Liver (tissue), 10 donors: ENCODE measurements at places on chromosomes 3 and 15. TPM values are rescaled to one million over a fixed set of nuclear protein-coding genes. Genes with fewer than 3 reads are reported as not detected.

The SLCO3A1 gene
- 2.4 TPM for total RNA-seq

The C2CD4A gene
- total RNA-seq = not detected

The SLC51B gene
- 0.25 TPM for total RNA-seq

The ZNF502 gene
- 2.1 TPM for total RNA-seq

The PLCH1 gene
- 1.0 TPM for total RNA-seq

The SCN5A gene
- total RNA-seq = 0.14 TPM

The P3H2 gene
- total RNA-seq = 6.9 TPM

The SNAP23 gene
- 31.3 TPM for total RNA-seq

The CYP8B1 gene
- 21.2 TPM for total RNA-seq

The C3orf20 gene
- 0.08 TPM for total RNA-seq

The ANKRD63 gene
- total RNA-seq = not detected

The WDR76 gene
- total RNA-seq = 17.4 TPM

The PSTPIP1 gene
- 4.3 TPM for total RNA-seq

The FOXB1 gene
- total RNA-seq = not detected

The NR2E3 gene
- 0.17 TPM for total RNA-seq

The VWA5B2 gene
- under 0.01 TPM for total RNA-seq

The PTX3 gene
- total RNA-seq = 0.28 TPM

The PPP1R14D gene
- total RNA-seq = not detected

The CPEB1 gene
- total RNA-seq = 0.14 TPM

The ZNF501 gene
- 1.6 TPM for total RNA-seq

The GPR87 gene
- total RNA-seq = not detected

The RARB gene
- total RNA-seq = 3.3 TPM

The PEX5L gene
- total RNA-seq = not detected

The ZKSCAN7 gene
- 3.2 TPM for total RNA-seq

The KLHL40 gene
- not detected for total RNA-seq

The C15orf39 gene
- 4.0 TPM for total RNA-seq
